Natural killer cell treated with Interleukin-12 subunit alpha and Interleukin-12 subunit beta and Interleukin-15 and Interleukin-18, amount 100 ng/mL, for 72 hours (primary cell): ENCODE measurements at places on chromosomes 2 and 18. TPM values are rescaled to one million over a fixed set of nuclear protein-coding genes. Genes with fewer than 3 reads are reported as not detected.

SPDYA gene
- total RNA-seq: 2.6 TPM

DNA sequence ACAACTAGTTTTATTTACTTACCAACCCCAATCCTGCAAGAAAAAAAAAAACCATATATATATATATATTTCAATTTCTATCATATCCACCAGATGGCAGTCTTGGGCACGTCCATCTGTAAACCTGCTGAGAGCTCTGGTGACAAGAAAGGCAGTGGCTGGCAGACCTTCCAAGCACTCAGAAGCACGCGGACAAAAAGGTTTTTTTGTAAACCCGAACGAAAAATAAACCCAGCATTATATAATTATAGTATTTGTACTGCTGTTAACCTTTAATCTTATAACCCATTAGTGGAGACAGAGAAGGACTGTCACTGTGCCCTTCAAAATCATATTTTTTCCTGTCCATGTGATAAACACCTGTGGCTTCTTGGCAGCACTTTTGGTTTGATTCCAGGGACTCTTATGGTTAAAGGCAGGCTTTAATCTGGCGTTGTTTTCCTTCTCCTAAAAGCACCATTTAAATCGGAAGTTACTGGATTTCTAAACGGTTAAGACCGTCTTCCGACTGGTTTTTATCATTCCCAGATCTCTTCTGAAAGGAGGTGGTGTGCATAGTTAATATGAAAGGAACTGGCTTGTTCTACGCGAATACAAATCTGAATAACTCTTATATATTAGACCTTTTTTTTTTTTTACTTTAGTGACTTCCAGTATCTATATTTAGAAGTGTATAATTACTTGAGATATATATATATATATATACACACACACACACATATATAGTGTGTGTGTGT is 31.0 kb upstream of the SLC3A1 start:
- DNase-seq: peak; percentile 65

KIAA2012 gene
- not detected for total RNA-seq

IDH1 gene
- 30.5 TPM for total RNA-seq

DNA sequence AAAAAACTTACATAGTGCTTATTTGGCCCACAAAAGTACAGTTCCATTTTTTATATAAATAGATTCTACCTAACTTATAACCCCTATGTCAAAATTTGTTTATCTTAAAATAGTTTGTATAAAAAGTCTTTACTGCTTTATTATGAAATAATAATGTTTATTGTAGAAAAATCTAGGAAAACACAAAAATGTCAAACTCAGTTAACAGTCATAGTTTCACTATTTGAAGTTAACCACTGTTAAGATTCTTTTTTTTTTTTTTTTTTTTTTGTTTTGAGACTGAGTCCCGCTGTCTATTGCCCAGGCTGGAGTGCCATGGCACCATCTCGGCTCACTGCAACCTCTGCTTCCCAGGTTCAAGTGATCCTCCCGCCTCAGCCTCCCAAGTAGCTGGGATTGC is 26.5 kb upstream of the ABI2 start:
- DNase-seq: no peak

- no peak for DNase-seq
Observed at GRCh38 chr18:45127405-45127804, 446.7 kb downstream of the SETBP1 start.

DNA sequence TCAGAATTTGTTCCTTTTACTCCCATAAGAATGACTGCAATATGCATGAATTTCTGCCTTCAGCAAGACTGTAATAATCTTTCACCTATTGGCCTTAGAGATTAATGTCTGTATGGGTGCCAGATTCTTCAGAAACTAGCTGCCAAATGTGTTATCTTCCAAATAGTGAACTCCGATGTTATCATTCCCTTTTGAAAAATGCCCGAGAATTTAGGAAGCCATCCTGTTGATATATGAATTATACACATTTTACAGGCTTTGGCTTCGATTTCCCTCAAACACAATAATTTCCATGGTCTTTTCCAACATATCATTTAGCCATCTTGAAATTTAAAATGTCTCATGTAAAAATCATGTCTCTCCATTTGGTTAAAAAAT is 101.5 kb downstream of the ZNF521 start:
- no peak for DNase-seq

GRCh38 chr18:31197676-31198075 is 35.0 kb upstream of the DSC1 start:
- DNase-seq: no peak

STARD6 gene
- total RNA-seq: not detected

- no peak for DNase-seq
Observed at GRCh38 chr2:61943251-61943650, 37.8 kb downstream of the COMMD1 start.

- no peak for DNase-seq
Observed at GRCh38 chr18:3810296-3810695, 360.3 kb downstream of the TGIF1 start.

ICA1L gene
- 9.7 TPM for total RNA-seq

DNA sequence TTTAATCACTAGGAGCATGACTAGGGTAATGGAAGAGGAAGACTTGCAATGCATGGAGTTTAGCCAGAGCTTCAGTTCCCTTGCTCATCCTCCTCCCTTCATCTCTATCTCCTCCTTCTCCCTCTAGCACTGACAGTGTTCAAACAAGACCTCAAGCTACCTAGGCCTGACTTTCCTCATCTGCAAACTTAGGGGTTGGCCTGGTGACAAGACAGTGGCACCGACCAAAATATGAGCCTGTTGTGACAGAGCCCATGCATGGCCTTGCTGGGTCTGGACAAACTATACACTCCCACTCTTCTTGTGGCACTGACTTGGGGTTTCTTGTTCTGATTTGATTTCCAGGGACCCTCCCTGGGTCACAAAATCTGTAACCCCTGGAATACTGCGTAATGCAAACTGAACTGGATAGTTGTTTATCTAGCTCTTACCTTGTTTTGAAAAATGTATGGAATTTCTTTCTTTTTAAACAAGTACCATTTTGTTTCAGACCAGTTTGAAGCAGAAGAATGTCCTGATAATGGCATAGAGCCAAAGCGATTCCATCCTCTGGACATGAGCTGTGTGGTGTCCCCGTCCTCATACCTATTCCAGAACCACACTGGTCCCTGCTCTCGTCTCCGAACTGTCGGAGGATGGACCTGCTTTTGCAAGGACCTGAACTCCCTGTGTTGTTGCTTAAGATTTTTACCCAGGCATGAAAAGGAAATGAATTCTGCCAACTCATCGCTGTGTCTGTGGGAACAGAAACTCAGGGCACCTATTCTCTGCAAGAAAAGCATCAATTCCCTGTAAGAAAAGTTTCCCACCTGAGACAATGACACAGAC is 33.4 kb upstream of the PPP4R1 start:
- no peak for DNase-seq

- DNase-seq: no peak
Observed at GRCh38 chr2:209102319-209102718, 321.5 kb upstream of the MAP2 start.

DNA sequence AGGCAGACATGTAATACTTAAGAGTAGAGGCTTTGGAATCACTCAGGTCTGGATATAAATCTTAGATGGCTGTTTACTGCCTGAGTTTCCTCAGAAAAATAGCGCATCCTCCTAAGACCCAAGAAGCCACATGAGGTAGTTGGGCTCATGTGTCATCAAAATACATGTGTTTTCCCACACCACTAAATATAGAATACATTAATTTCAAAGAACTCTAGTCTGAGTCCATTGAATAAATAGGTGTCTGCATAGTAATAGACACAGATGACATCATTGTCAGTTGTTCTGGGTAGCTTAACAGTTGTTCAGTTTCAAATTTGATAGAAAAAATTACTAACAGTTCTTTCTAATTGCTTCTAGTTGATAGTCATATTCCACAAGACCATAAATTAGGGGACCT is 9.6 kb downstream of the PPP1R1C start:
- no peak for DNase-seq

GRCh38 chr2:12967804-12968203 is 251.1 kb downstream of the TRIB2 start:
- no peak for DNase-seq

PARD6G gene
- total RNA-seq: not detected

NFE2L2 gene
- 71.2 TPM for total RNA-seq

- DNase-seq: peak; percentile 67
Observed at GRCh38 chr2:73859721-73860586, 31.2 kb downstream of the STAMBP start.

DNA sequence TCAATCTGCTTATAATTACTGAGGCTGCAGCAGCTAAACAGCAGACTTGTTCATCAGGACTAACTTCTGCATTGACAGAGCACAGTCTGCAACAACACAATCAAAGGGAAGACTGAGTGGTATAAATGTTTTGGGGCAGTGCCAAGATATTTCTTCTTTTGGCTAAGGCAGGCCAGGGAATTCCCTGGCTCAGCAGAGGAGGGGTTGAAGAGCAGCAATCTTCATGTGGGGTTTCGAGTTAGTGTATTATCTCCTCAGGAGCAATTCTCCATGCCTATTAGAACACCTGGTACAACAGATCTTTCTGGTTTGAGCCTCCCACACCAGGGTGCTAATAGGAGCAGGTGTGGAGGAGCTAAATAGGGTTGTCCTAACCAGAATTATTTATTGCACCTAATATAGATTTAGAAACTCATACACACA is 103.0 kb upstream of the STK17B start:
- no peak for DNase-seq

TUBB8B gene
- total RNA-seq: not detected

DNA sequence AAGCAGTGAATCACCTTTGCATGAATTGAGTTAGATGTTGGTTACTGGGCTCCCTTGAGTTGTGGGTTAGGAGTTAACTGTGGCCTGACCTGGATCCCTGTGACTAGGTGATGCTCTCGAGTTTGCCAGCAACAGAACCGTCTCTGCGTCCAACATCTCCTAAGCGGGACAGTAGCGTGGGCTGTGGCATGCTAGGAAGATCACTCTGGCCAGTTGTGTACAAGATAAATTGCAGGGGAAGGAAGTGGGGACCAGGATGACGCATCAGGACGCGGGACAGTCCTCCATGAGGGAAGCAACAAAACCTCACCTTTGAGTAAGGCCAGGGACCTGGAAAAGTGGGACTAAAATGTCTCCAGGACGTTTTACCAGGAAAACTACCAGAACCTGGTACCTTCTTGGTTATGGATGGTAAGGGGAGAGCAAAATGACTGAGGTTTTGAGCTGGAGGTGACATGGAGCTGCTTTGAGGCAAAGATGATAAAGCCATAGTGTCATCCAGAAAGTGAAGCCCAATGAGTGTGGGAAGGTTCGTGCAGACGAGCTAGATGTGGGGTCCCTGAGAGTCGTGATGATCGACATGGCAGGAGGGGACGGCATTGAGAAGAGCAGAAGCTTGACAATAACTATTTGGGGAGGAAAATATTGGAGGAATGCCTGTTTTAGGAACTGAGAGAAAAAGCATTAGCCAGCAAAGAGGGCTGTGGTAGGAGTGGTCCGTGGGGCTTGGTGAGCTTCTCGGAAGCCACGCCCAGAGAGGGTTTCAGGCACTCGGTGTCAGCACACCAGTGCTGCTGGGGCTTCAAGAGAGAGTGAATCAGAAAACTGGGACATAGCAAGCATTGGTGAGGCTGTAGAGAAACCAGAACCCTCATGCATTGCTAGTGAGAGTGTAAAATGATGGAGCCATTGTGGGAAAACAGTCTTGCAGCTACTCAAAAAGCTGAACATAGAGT is 95.1 kb downstream of the SMAD7 start:
- DNase-seq: no peak

DNA sequence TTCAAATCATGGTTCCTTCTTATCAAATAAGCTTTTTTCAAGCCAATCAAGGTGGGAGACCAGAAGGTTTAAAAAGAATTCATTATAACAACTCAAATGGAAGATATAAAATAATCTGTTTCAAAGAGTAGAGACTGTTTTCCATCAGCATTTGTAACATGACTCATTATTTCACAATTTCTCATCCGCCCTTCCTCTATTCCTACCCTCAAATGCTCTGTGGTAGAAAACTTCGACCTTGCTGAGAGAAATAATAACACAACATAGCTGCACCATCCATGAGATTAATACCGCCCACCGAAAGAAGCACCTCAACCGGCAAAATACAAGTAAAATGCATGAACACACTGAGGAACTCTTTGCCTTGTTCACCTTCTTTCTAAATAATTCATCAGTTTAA is 2039.2 kb upstream of the CELF4 start:
- no peak for DNase-seq

GALNT14 gene
- total RNA-seq: 1.3 TPM

- no peak for DNase-seq
Observed at GRCh38 chr2:23122681-23123215, 262.2 kb upstream of the KLHL29 start.

FIGN gene
- not detected for total RNA-seq

GALNT13 gene
- not detected for total RNA-seq

GALR1 gene
- total RNA-seq: not detected

GRCh38 chr18:78073275-78073674 is 823.6 kb downstream of the GALR1 start:
- no peak for DNase-seq

- DNase-seq: no peak
Observed at GRCh38 chr18:62485684-62486083, 37.1 kb upstream of the ZCCHC2 start.

FAM124B gene
- total RNA-seq: 0.45 TPM

GRCh38 chr2:58063641-58064040 is 17.0 kb downstream of the VRK2 start:
- DNase-seq: no peak

SP140 gene
- 55.3 TPM for total RNA-seq

DNA sequence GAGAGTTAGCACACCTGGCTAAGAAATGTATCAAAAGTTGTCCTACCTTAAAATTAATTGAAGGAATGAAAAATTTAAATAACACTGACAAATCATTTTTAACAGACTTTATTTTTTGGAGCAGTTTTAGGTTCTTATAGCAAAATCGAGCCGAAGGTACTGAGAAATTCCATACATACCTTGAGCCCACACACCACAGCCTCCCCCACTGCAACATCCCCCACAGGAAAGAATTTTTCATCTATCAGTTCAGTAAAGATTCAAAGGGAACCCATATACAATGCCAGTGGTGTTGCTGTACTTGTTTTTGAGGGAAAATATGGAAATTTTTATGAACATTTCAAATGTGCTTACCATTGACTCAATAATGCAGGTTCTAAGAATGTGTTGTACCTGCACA is 169.8 kb upstream of the HS6ST1 start:
- DNase-seq: no peak

SCRN3 gene
- 26.7 TPM for total RNA-seq

- no peak for DNase-seq
Observed at GRCh38 chr18:59265246-59265973, 7.8 kb downstream of the RAX start.

SLC5A7 gene
- not detected for total RNA-seq

GRCh38 chr2:38407111-38407682 is 30.1 kb upstream of the ATL2 start:
- DNase-seq: no peak

LBX2 gene
- 1.3 TPM for total RNA-seq
